ENCODE measurements at places on chromosomes 2 and 18. TPM values are rescaled to one million over a fixed set of nuclear protein-coding genes. Genes with fewer than 3 reads are reported as not detected.

The PTPRM gene
- 99.3 TPM for total RNA-seq

The SERPINB13 gene
- total RNA-seq: not detected

The POTEI gene
- not detected for total RNA-seq

The FIGN gene
- total RNA-seq: 6.5 TPM

The FAP gene
- 5.4 TPM for total RNA-seq

The GKN1 gene
- not detected for total RNA-seq

The MEP1B gene
- not detected for total RNA-seq

The CHRNG gene
- total RNA-seq: not detected

The SERPINB3 gene
- total RNA-seq: not detected

The BCL11A gene
- 10.3 TPM for total RNA-seq

The MAB21L4 gene
- total RNA-seq: 22.2 TPM

The STPG4 gene
- total RNA-seq: not detected

The KIF5C gene
- total RNA-seq: 0.49 TPM

The FTCDNL1 gene
- 2.1 TPM for total RNA-seq

DNA sequence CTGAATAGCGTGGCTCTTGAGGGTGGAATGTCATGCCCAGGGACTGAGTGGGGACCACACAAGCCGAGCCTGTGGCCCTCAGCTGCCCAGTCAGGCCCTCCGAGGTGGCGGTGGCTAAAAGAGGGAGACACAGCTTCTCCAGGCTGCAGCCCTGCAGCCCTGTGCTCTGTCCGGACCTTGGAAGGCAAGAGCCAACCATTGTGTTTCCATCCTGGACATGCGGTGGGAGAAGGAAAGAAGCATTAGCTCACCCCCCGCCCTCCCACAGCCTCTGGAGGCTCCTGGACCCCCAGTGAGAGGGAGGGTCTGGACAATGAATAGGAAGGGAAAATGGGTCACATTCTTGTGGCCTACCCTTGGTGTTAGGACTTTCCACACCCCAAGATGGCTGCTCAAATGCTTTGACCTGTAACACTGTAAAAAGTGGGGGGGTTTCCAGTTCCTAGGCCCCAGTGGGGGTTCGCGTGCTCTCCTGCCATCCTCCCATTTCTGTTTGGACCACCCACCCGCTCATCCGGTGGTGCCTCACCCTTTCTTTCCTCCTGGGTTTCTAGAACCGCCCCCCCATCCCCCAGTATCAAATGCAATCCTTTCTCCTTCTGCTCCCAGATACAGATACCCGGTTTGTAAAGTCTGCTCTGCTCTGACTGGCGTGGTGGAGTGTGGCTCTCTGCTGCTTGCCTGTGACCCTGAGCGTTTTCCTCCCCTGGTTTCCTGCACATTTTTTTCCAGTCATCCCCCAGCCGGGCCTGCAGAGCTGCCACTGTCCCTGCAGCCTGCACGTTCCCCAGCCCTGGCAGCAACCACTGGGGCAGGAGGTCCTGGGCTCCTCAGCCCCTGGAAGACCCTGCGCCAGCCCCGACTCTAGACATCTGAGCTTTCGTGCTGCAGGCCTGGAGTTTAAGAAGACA lies 36.3 kb upstream of the SMAD7 start:
- no peak for DNase-seq

- no peak for DNase-seq
Measured at GRCh38 chr2:203022751-203023150, 8.1 kb downstream of the NBEAL1 start.

DNA sequence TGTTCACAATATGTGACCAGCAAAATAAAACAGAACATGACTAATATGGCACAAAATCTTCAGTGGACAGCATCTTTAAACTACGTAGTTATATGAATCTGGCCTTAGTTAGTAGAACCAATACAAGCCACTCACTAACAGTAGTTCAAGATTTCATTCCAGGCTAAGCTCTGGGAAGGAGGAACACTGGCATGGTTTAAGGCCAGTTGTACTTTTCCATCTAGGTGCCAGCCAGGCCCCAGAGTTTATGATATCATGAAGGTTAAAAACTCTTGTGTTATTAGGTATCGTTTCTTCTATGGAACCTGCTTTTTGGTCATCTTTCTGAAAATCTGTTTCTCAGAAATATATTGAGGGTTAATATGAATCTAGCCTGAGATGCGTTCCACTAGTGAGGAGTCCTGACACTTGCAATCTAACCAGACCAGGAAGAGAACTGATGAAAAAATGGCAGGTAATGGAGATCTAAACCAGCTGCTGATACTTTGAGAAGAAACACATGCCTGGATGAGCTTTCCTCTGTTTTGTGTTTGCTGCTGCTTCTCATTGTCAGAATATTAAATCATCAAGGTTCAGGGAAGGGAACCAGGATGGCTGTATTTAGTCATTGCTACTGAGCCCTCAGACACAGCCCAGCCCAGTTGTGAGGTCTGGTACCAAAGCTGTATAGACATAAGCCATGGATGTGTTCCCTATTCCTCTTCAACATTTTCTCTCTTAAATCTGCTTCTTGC lies 182.8 kb upstream of the SETBP1 start:
- DNase-seq: no peak

DNA sequence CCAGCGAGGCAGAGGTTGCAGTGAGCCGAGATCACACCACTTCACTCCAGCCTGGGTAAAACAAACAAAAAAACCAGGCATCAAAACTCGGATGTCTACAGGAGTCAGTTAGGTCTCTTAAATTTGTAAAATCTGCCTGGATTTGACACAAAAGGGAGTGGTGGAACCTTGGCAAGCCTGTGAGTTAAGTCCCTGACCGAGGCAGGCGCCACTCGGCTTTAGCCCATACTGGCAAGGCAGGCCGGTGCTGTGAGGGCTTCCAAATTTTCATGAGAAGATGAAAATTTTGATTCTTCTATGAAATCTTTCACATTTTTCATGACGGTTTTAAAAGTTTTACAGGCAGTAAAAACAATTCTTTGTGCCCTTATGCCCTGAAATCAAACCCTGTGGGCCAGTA lies 165.8 kb downstream of the FMNL2 start:
- no peak for DNase-seq

GRCh38 chr18:31814132-31814531 lies 53.5 kb upstream of the SLC25A52 start:
- DNase-seq: no peak

DNA sequence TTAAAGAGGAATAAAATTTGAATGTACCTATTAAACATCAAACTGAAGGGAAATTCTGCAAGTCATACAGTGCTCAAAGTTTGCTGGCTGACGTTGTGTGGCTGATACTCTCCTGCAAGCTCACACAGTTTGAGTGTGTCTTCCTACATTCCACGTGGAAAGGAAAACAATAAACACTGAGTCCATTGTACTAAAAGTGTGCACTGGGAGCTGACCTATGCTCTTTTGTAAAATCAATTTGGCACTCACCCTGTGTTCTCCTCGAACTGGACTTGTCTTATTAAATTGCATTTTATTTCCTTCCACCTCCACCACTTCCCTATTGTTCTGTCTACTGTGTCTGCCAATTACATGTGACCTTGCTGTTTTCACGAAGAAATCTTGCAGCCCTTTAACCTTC lies 458.0 kb downstream of the CPS1 start:
- DNase-seq: no peak

DNA sequence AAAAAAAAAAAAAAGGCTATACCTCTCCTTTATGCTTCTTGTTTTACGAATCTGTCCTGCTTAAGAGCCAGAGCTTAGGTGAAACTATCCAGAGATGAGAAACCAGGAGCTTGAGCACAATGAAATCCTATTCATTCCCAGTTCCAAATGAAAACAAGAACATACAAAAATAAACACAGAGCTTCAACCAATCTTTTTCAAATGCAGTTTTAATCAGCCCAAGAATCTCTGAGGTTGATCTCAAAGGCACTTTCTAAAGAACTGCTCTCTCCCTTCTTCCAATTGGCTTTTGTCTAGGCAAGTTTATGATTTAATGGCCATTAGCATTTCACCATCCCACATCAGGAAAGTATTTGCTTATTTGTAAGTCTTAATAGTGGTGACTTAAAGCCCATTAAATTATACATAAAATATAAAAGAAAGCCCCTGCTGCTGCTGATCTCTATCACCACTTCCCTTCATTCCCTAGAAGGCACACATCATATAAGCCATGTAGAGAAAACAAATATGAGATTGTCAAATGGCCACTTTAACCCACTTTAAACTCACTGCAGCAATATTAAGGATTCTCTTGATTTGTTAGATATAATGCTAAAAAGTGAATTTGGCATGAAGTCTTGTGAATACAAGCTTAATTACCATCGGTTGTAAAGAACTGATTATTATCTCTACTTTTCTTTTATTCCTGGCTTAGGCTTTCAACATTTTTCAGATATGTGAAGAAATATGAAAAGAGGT lies 29.3 kb upstream of the SCN9A start:
- no peak for DNase-seq

GRCh38 chr2:27019931-27020855 lies 12.6 kb upstream of the TMEM214 start:
- DNase-seq: no peak

DNA sequence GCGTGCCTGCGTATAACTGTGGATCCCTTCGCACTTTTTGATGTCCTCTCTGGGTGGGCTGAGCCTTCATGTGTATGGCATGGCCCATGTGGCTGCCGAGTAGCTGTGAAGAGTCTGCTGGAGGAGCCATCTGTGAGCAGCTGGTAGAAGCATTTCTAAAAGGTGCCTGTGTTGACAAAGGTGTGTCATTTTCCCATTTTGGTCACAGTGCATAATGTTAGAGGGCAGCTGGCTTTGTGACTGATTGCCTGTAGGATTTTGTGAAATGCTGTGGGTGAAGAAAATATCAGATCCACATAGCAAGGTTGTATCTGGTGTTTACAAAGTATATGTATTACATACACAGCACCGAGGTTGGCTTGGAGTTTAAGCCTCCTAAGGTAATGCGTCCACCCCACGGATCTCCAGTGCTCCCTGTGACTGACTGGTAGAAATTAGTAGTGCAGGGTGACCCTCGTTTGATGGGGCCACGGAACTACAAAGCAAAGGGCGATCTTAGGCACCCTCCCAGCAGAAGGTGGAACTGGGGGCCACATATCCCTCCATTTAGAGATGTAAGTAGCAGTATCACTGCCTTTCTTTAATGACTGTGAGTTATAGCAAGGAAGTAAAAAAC lies 16.5 kb downstream of the GATA6 start:
- DNase-seq: no peak

DNA sequence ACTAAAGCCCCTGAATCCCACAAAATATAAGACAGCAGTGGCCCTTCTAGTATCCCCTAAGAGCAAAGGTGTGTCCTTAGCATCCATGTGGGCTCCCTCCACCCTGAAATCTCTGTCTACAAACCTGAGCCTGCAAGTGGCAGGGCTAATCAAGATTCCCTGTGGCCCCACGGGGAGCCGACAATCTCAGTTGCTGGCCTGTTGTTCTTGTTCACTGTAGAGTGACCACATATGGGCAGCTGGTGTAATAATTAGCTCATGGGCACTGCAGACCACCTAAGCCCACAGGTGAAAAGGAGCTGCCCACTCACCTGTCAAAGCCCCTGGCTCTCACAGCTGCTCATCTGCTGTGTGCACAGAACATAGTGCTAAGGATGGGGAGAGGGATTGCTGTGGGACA lies 102.3 kb downstream of the MRO start:
- no peak for DNase-seq

DNA sequence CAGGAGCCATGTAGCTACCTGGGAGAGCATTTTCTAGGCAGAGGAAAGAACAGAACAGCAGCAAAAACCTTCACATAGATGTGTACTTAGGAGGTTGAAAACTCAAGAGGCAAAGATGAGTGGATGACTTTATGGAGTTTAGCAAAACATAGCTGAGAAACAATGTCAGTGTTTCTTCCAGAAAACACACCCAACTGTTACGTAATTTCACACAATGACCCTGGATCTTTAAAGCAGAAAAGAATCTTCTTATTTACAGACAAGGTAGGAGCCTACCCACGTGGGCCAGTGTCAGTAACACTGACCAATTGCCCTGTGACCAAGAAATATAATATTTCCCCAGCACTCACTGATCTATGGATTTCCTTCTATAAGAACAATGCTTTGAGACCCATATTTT lies 254.6 kb downstream of the CDH20 start:
- DNase-seq: no peak

- no peak for DNase-seq
Measured at GRCh38 chr2:23685181-23685580, 241.7 kb downstream of the ATAD2B start.

Data from upper lobe of right lung (tissue), 1 donor.